Mesothelial cell of epicardium (in vitro differentiated cells): ENCODE measurements at places on chromosomes 7 and 10. TPM values are rescaled to one million over a fixed set of nuclear protein-coding genes. Genes with fewer than 3 reads are reported as not detected.

GRIFIN gene
- not detected in 3 replicates for total RNA-seq

ANKRD61 gene
- 0.20 to 0.29 TPM in 2 of 3 replicates, not detected in the other for total RNA-seq

ATOH7 gene
- 0.18 to 0.70 TPM (median 0.38 TPM) in 3 replicates for total RNA-seq

ERVW-1 gene
- total RNA-seq: 0.16 to 0.24 TPM in 2 of 3 replicates, not detected in the other

TRIM8 gene
- total RNA-seq: 74.3 to 85.3 TPM (median 79.2 TPM) in 3 replicates

PPP1R17 gene
- not detected in 3 replicates for total RNA-seq

NUDT1 gene
- total RNA-seq: 16.1 to 19.2 TPM (median 17.3 TPM) in 3 replicates

ITGB8 gene
- total RNA-seq: 15.3 to 15.6 TPM (median 15.3 TPM) in 3 replicates

DNA sequence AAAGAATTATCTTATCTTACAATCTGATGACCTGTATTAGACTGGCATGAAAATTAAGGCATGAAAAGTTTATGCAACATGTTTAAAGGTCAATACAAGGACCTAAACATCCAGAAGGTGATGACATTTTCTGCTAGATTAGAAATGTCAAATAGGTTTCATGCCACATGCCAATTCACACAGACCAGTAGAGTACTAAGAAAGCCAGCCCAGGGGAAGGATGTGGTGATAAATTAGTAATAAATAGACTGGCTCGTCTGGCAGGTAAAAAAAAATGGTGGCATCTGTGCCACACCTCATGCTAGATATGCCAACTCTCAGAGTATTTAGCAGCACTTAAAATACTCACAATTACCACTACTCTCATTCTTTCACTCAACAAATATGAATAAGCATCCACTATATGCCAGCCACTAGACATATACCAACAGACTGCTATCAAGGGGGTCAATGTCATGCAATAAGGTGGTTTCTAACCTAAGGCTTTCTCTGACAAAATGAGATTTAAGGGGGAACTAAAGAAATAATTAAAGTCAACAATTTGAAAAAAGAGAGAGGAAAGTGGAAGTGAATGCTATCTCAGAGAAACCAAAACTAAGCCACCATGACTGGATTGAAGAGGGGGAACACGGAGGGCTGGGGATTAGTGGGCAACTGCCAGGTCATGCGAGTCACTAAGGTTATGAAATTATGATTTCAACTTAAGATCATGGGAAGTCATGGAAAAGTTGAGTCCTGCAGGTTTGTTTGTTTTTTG lies 83.5 kb downstream of the SGMS1 start:
- H3K27ac ChIP-seq: no peak overlapping the region
- DNase-seq: no peak
- H3K36me3 ChIP-seq: no peaks in the 10 kb centered on the region
- H3K4me1 ChIP-seq: no peaks in the 10 kb centered on the region

DNA sequence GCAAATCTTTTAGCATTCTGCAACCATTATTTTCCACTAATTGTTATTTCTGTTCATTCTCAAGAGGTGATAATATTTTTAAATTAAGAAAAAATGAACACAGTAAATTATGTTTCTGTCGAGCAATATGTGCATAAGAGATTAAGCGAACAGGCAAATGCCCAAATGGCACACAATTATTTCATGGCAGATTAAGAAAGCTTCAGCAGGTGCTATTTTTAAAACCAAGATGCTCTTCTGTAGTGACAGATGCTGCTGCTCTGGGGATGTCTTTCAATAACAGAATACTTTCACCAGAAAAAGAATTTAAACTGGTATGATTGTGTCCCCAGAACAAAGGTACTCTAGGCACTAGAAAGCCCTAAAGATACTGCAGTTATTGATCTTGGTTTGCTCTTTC lies 412.7 kb upstream of the SORCS1 start:
- no peaks in the 10 kb centered on the region for H3K27me3 ChIP-seq
- DNase-seq: no peak
- no peak overlapping the region for H3K27ac ChIP-seq
- H3K4me3 ChIP-seq: no peak overlapping the region

GRCh38 chr10:130254662-130255061 lies 118.5 kb downstream of the GLRX3 start:
- DNase-seq: no peak
- no peaks in the 10 kb centered on the region for H3K4me1 ChIP-seq
- no peak overlapping the region for H3K27ac ChIP-seq
- no peak overlapping the region for H3K4me3 ChIP-seq
- H3K27me3 ChIP-seq: no peaks in the 10 kb centered on the region
- no peaks in the 10 kb centered on the region for H3K36me3 ChIP-seq

DNA sequence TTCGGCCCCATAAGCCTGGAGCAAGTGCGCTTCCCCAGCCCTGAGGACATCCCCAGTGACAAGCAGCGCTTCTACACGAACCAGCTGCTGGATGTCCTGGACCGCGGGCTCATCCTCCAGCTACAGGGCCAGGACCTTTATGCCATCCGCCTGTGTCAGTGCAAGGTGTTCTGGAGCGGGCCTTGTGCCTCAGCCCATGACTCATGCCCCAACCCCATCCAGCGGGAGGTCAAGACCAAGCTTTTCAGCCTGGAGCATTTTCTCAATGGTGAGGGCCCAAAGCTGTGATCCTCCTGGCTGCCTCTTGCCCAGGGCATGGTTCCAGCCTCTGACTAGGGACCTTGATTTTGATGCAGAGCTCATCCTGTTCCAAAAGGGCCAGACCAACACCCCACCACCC lies 10.1 kb downstream of the IRF5 start:
- no peak overlapping the region for H3K4me3 ChIP-seq
- DNase-seq: no peak
- peaks cover 2% of the 10 kb centered on the region for H3K27me3 ChIP-seq

DNA sequence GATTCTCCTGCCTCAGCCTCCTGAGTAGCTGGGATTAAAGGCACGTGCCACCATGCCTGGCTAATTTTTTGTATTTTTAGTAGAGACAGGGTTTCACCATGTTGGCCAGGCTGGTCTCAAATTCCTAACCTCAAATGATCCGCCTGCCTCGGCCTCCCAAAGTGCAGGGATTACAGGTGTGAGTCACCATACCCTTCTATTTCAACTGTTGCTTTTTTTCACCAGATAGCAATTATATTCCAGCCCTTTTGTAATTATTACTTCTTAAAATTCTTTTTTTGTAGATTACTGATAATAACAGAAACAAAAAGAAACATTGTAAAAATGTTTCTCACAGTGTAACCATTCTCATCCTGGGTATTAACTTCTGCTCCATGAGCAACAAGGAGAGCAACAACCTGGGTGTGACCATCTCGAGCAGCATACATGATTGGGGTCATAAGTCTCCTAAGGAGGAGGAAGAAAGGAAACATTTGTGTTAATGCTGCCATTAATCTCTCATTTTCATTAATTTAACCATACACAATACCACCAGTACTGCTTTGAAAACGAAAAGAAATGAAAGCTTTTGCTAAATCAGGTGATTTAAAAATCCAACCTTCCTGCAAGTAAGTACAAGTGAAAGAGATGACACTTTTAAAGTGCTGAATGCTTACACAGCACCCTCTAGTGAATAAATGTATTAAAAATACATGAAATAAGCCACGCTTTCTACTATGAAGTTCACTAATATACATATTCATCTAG lies 41.8 kb downstream of the ASZ1 start:
- peaks cover 36% of the 10 kb centered on the region for H3K4me1 ChIP-seq
- no peaks in the 10 kb centered on the region for H3K27me3 ChIP-seq
- H3K36me3 ChIP-seq: peaks cover 14% of the 10 kb centered on the region
- no peak for DNase-seq
- H3K4me3 ChIP-seq: no peak overlapping the region

DNA sequence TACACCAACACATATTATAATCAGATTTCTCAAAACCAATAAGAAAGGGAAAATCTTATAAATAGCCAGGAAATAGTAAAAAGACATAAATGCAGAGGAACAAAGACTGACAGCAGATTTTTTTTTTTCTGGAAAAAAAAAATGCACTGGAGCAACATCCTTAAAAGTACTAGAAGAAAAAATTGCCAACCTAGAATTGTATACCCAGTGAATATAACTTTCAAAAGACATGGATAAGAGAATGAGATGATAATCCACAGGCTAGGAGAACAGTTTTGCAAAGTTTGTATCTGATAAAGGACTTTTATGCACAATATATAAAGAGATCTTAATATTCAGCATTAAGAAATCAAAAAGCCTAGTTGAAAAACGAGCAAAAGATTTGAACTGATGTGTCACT lies 554.0 kb downstream of the AUTS2 start:
- H3K4me1 ChIP-seq: peaks cover 9% of the 10 kb centered on the region
- peaks cover 24% of the 10 kb centered on the region for H3K36me3 ChIP-seq
- DNase-seq: no peak
- no peaks in the 10 kb centered on the region for H3K27me3 ChIP-seq

GRCh38 chr10:132943791-132944404 lies 1.5 kb upstream of the CFAP46 start:
- peak overlapping the region; percentile 8 for H3K4me3 ChIP-seq
- peaks cover 14% of the 10 kb centered on the region for H3K27me3 ChIP-seq
- no peak overlapping the region for H3K27ac ChIP-seq

GRCh38 chr10:131725581-131726069 lies 175.2 kb upstream of the PPP2R2D start:
- no peaks in the 10 kb centered on the region for H3K36me3 ChIP-seq
- DNase-seq: peak; percentile 9
- peak overlapping the region; percentile 85 for H3K27ac ChIP-seq
- no peak overlapping the region for H3K4me3 ChIP-seq
- peaks cover 44% of the 10 kb centered on the region for H3K4me1 ChIP-seq

- H3K27me3 ChIP-seq: no peaks in the 10 kb centered on the region
- DNase-seq: no peak
- no peaks in the 10 kb centered on the region for H3K4me1 ChIP-seq
- no peaks in the 10 kb centered on the region for H3K36me3 ChIP-seq
- H3K4me3 ChIP-seq: no peak overlapping the region
Measured at GRCh38 chr7:112989531-112989930, 97.1 kb downstream of the GPR85 start.

GRCh38 chr10:6498771-6499170 lies 81.3 kb downstream of the PRKCQ start:
- peaks cover 9% of the 10 kb centered on the region for H3K27me3 ChIP-seq
- no peak for DNase-seq
- no peak overlapping the region for H3K27ac ChIP-seq
- H3K4me3 ChIP-seq: no peak overlapping the region

DNA sequence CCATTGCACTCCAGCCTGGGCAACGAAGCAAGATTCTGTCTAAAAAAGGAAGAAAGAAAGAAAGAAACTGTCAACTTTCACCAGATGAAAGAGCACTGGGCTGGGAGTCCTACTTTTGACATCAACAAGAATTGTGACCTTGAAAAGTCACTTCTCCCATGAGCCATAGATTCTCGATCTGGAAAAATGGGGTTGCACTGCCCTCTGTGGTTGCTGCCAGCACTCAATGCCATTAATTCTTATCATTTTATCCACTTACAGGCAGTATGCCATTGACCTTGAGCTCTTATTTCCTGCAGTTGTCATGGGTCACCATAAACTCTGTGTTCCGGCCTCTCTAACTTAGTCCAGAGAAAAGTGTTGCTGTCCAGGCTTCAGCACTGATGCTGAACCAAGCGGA lies 137.2 kb downstream of the NOC3L start:
- no peak for DNase-seq
- no peak overlapping the region for H3K27ac ChIP-seq
- H3K27me3 ChIP-seq: no peaks in the 10 kb centered on the region
- no peak overlapping the region for H3K4me3 ChIP-seq

DNA sequence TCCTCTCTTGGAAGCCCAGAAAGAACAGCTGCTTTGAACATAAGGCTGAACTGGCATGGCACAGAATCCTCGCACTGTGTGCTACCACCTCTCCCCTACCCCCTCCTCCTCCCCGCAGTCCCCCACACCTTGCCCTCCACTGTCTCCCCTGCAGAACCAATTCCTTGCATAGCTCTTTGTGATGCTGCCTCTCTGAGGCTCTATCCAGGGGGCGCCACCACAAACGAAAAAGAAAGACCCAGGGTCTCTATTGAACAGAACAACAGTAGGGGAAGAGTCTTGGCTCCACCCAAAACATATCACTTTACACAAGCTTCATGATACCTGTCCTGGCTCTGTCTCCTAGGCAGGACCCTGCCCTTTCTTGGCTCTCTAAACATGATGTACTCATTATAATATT lies 26.2 kb upstream of the EBLN1 start:
- no peak overlapping the region for H3K4me3 ChIP-seq
- DNase-seq: no peak
- no peaks in the 10 kb centered on the region for H3K27me3 ChIP-seq

GRCh38 chr7:140229101-140229525 lies 52.3 kb upstream of the KDM7A start:
- no peak for DNase-seq
- peaks cover 45% of the 10 kb centered on the region for H3K27me3 ChIP-seq
- H3K4me1 ChIP-seq: peaks cover 17% of the 10 kb centered on the region
- H3K4me3 ChIP-seq: no peak overlapping the region
- no peaks in the 10 kb centered on the region for H3K36me3 ChIP-seq
- no peak overlapping the region for H3K27ac ChIP-seq

GRCh38 chr10:97362310-97363033 lies 27.9 kb upstream of the FRAT2 start:
- DNase-seq: no peak
- H3K36me3 ChIP-seq: peaks cover 32% of the 10 kb centered on the region
- no peaks in the 10 kb centered on the region for H3K27me3 ChIP-seq
- H3K4me1 ChIP-seq: no peaks in the 10 kb centered on the region
- no peak overlapping the region for H3K27ac ChIP-seq

GRCh38 chr7:97865104-97865503 lies 7.1 kb downstream of the ASNS start:
- H3K27me3 ChIP-seq: no peaks in the 10 kb centered on the region
- H3K27ac ChIP-seq: no peak overlapping the region
- peaks cover 4% of the 10 kb centered on the region for H3K36me3 ChIP-seq

GRCh38 chr10:58320351-58321049 lies 14.3 kb upstream of the UBE2D1 start:
- H3K27ac ChIP-seq: no peak overlapping the region
- DNase-seq: no peak
- no peaks in the 10 kb centered on the region for H3K36me3 ChIP-seq
- peaks cover 2% of the 10 kb centered on the region for H3K4me1 ChIP-seq
- H3K4me3 ChIP-seq: no peak overlapping the region

DNA sequence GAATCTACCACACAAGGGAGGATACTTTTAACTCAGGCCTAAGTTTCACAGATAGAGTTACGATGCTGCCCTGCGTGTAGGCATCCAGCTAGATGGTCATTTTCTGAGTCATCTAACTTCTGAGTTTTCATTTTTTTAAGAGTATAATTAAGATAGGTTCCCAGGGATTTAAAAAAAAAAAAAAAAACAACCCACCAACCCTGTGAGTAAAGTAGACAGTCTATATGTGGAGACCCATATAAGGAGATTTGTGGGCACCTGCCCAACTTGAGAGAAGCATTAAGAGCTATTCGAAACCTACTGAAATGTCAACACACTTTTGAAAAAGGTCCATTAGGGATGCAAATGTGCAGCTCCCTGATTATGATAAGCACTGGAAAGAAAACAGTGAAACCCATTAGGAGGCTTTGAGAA lies 257.3 kb downstream of the TRIL start:
- H3K27ac ChIP-seq: no peak overlapping the region
- no peak for DNase-seq

- H3K36me3 ChIP-seq: no peaks in the 10 kb centered on the region
- H3K4me1 ChIP-seq: peaks cover 14% of the 10 kb centered on the region
- H3K27me3 ChIP-seq: peaks cover 17% of the 10 kb centered on the region
- no peak for DNase-seq
- H3K4me3 ChIP-seq: no peak overlapping the region
Measured at GRCh38 chr10:69911613-69912528, 110.2 kb downstream of the COL13A1 start.

GRCh38 chr10:53260213-53260612 lies 487.6 kb upstream of the MBL2 start:
- no peak overlapping the region for H3K27ac ChIP-seq
- H3K27me3 ChIP-seq: no peaks in the 10 kb centered on the region
- H3K4me1 ChIP-seq: peaks cover 1% of the 10 kb centered on the region
- DNase-seq: no peak
- H3K4me3 ChIP-seq: no peak overlapping the region
